ENCODE measurements at places on chromosomes 5 and 9.

- DNase-seq = no peak
These were observed 332.7 kb downstream of the PRDM9 start for GRCh38 chr5:23840083-23840482.

GRCh38 chr9:30120666-30121065 is 2263.8 kb upstream of the ACO1 start:
- DNase-seq = no peak

DNA sequence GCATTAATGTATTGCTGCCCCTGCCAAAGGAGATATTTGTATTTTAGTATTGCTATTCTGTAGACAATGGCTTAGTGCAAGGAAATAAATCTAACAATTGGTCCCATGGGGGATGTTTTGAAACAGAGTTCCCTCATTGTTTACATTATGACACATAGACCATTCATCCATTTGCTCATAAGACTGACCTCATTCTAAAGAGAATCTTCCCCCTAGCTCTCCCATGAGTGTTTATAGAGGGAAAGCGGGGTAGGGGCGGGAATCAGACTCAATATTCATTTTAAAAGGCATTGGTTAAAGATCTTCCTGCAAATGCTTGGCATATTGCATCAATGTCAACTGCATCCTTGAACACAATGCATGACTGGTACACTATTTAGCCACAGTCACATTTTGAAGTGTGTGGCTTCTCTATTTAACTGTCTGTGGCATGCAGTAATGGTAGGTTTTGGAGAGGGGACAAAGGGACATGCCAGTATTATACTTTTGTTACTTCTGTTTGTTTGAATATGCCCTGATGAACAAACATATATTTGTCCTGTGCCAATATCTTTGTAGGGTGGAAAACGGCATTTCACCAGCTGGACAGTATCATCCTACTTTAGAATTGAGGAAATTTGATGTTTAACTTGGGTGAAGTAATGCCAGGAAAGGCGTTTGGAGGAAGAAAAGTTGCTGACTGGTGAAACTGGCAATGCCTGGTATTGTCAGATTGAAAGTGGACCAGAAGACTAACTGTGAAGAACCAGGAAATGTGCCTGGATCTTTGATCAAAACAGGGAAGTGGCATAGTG is 84.1 kb upstream of the MEGF10 start:
- DNase-seq = no peak

DNA sequence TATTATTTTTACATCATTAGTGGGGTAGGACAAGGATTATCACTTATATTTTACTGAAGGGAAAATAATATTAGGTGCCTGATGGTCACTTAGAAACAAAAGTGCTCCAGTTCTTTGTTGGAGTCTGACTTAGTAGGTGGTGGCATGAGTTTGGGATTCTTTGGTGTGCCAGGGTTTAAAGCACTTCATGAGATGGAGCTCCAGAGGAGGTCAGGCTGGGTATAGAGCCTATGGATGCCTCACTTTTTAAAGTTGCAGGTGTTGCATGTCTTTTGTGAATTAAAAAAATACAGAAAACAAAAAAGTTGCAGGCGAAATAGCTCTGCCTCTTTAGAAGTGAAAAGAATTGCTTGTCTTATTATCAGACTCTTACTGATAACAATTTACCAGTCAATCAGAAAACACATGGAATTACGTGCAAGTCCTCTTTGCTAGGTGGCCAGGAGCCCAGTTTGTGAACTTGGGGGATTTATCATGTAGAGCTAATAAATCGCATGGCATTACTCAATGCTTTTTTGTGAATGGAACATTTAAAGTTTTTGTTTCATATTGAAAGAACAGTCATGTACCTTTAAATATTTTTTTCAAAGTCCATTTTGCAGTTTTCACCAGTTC is 1.6 kb downstream of the ITK start:
- DNase-seq = no peak

DNA sequence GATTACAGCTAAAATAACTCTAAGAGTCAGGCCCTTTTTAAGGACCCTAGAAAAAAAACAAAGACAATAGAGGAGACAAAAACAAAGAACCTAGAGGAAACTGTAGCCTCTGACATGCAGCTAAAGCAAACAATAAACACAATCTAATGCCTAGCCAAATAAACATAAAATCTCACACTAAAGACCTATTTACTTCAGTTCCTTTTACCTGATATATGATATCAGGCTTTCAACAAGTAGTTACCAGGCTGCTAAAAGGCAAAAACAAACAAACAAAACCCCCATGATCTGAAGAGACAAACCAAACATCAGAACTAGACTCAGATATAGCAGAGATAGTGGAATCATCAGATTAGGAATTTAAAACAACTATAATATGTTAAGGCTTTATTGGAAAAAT is 226.5 kb upstream of the POU5F2 start:
- no peak for DNase-seq

GRCh38 chr5:138234651-138235050 is 21.5 kb upstream of the CDC23 start:
- DNase-seq = no peak

DNA sequence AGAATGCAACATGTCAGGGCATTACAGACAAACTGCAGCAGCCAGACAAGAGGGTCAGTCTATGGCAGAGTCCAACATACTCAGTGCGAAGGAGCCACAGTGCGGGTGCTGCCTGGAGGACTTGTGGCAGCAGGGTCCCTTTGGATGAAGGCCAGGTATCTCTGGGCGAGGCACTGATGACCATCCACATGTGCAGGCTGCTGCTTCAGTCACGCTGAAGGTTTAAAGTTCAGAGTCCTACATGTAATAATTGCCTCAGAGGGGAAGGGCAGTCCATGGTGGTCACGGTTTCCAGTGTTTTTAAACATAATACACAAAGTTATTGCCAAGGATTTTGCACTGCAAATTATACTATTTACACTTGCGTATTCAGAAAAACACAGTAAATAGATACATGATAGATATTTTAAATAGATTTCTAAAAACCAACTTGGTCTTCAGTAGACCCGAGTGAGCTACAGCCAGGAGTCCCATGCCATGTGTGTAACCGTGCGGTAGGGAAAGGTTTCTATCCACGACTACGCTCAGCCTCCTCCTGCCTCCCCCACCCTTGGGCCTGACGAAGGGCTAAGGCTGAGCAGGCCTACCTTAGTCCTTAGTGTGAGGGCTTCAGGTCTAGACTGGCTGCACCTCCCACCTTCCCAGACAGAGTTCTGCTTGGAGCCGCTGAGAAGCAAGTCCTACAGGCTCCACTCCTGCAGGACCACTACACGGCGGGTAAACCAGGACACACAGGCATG is 76.2 kb downstream of the GPR21 start:
- no peak for DNase-seq

- DNase-seq = no peak
These were observed 106.2 kb upstream of the TXNDC8 start for GRCh38 chr9:110443866-110444220.

DNA sequence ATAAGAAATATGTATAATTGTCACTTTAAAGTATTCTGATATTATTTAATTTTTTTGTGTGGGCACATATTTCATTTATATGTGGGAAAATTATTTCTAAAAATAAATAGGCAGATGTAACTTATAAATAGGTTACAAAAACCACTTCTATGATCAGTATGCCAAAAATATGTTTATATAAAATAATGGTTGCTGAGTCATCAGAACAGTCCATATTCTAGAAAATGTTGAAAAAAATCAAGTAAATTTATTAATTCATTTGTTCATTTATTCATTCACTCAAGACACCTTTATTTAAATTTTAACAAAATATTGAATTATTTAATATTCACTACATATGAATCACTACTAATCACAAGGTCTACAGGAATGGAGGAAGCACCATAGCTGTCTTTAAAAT is 1387.3 kb upstream of the C9orf72 start:
- DNase-seq = no peak
